Tibial nerve (tissue), 4 donors: ENCODE measurements at places on chromosomes 2 and 18. TPM values are rescaled to one million over a fixed set of nuclear protein-coding genes. Genes with fewer than 3 reads are reported as not detected.

FBXO41 gene
- 1.5 TPM for total RNA-seq

NYAP2 gene
- not detected for total RNA-seq

AQP4 gene
- not detected for total RNA-seq

PIEZO2 gene
- total RNA-seq, result 18.3 TPM

PSMA8 gene
- not detected for total RNA-seq

TP53I3 gene
- 108 TPM for total RNA-seq

- no peak overlapping the region for H3K27ac ChIP-seq
- no peaks in the 10 kb centered on the region for H3K36me3 ChIP-seq
- H3K4me3 ChIP-seq, result no peak overlapping the region
- H3K4me1 ChIP-seq, result peaks cover 11% of the 10 kb centered on the region
Observed at GRCh38 chr2:29222381-29223179, 107.4 kb downstream of the CLIP4 start.

GRCh38 chr2:9360701-9361100 lies 62.6 kb downstream of the ITGB1BP1 start:
- no peaks in the 10 kb centered on the region for H3K27me3 ChIP-seq
- no peaks in the 10 kb centered on the region for H3K36me3 ChIP-seq
- H3K4me1 ChIP-seq, result peaks cover 9% of the 10 kb centered on the region
- no peak for DNase-seq

DNA sequence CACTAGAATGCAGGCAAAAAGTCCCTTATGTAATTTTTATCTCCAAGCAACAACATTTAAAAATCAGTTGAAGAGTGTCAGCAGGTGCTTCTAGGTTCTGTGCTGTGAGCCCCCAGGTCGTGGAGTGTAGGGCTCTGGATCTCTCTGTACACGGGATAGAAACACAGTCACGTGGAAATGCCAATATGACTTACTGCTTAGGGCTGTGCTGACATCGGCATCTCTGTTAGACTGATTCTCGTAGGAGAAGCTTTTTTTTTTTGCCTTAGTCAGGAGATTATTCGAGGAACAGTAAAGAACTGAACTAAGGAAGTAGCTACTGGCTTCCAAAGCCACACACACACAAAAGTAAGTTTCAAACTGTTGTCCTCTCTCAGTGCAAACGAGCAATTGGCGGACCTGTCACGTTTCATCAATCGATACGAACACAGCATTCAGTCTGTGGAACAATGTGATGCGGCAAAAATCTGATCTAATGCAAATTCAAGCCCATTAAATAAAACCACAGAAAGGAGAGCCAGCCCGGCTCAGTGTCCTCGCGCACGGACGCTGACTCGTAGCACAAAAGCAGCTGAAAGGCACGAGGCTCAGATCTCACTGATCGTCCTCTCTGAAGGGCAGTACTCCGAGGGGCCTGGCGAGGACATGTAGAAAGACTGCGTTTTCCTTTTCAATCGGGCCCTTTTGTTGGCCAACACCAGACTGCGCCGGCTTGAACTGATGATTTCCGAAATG lies 41.5 kb downstream of the PRELID3A start:
- peaks cover 4% of the 10 kb centered on the region for H3K4me1 ChIP-seq
- peak overlapping the region; percentile 64 for H3K27ac ChIP-seq
- no peaks in the 10 kb centered on the region for H3K27me3 ChIP-seq
- H3K4me3 ChIP-seq, result no peak overlapping the region
- DNase-seq, result peak; percentile 16

DNA sequence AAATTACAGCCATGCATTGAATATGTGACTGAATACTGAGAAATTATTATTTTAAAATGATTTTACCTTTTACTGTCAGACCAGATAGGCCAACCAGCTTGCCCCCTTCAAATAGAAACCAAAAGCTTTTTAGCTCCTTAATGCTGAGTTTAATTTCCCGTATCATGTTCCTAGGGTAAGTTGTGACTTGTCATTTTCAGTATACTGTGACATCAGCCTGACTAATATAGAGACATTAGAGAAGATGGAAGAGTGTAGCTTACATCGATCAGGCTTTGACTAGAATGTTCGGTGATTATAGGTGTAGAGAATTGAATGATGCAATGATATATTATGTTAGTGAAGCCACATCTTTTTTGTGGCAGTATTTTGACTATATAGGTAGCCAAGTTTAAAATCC lies 50.6 kb upstream of the ZEB2 start:
- H3K36me3 ChIP-seq, result no peaks in the 10 kb centered on the region
- H3K27me3 ChIP-seq, result no peaks in the 10 kb centered on the region
- H3K4me3 ChIP-seq, result no peak overlapping the region
- no peak for DNase-seq
- no peak overlapping the region for H3K27ac ChIP-seq

DNA sequence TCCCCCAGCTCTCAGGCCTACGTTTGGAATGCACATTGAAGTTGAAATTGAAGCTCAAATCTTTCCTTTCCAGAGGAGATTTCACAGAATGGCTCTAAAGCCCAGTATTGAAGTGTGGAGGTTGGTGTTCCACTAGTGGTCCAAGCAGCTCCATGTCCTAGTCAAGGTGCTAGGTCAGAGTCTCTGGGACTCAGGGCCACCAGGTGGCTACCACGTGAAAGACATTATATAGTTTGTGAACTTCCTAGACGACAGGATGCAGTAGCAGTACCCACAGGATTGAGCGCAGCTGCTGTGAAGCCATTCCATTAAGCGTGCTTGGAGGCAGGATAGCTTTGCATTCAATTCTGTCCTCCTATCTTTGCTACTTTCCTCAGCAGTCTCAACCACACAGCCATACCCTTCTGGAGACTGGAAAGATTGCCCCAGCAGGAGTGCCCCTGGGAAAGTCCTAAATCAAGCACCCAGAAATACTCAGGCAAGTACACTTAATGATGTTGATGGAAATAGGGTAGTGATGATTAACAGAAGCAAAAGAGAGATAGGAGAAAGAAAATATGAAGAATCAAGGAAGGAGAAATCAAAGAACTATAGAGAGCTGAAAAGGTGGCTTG lies 4.7 kb upstream of the TGFA start:
- H3K27ac ChIP-seq, result no peak overlapping the region
- H3K4me3 ChIP-seq, result no peak overlapping the region
- no peaks in the 10 kb centered on the region for H3K4me1 ChIP-seq
- no peaks in the 10 kb centered on the region for H3K27me3 ChIP-seq

DNA sequence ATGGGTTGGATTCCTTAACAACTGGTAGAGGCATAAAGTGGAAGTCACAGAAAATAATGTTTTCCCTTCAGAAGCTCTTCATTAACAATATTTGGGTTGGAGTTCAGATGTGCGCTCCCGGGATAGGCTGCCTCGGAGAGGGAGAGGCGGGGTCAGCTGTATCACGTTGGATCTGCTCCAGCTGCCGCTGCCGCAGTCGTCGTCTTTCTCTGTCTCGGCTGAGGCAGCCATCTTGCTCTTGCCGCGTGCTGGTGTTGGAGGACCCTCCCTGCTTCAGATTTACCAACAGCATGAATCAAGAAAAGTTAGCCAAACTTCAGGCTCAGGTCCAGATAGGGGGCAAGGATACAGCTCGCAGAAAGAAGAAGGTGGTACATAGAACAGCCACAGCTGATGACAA lies 35.1 kb downstream of the TANC1 start:
- no peak overlapping the region for H3K27ac ChIP-seq
- no peak for DNase-seq
- no peaks in the 10 kb centered on the region for H3K4me1 ChIP-seq
- H3K36me3 ChIP-seq, result peaks cover 43% of the 10 kb centered on the region
- no peak overlapping the region for H3K4me3 ChIP-seq
- H3K27me3 ChIP-seq, result no peaks in the 10 kb centered on the region

DNA sequence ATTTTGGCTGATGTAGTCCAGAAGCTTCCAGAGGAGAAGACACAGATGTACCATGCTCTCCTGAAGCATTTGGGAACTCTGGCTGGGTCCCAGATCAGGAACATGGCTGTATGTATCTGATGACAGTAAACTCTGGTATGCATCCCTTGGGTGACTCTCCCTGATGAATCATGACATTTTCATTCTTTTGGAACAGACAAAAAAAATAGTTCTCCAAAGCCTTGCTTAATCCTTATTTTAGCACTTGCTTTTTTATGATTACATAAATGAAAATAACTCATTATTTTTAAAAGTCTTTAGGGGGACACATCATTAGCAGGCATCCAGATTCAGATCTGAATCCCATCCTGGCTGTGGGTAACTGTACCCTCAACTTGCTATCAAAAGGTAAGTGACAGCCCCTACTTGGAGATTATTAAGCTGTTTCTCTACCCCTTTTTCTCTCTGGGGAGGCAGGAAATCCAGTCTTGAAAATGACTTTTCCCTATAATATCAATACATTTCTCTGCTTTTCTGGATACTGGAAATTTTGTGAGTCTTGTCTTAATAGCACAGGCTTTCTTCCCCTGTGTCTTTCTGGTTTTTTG lies 23.3 kb downstream of the AOX1 start:
- H3K27me3 ChIP-seq, result no peaks in the 10 kb centered on the region
- peaks cover 10% of the 10 kb centered on the region for H3K4me1 ChIP-seq
- DNase-seq, result no peak
- no peak overlapping the region for H3K27ac ChIP-seq

GRCh38 chr18:63326011-63326410 lies 6.4 kb upstream of the BCL2 start:
- peaks cover 10% of the 10 kb centered on the region for H3K4me1 ChIP-seq
- no peak overlapping the region for H3K27ac ChIP-seq
- no peak overlapping the region for H3K4me3 ChIP-seq

GRCh38 chr2:67702284-67702683 lies 305.2 kb downstream of the ETAA1 start:
- no peak overlapping the region for H3K4me3 ChIP-seq
- no peaks in the 10 kb centered on the region for H3K4me1 ChIP-seq
- H3K36me3 ChIP-seq, result no peaks in the 10 kb centered on the region
- no peak overlapping the region for H3K27ac ChIP-seq
- DNase-seq, result no peak

GRCh38 chr2:84022810-84023431 lies 436.2 kb downstream of the SUCLG1 start:
- H3K27ac ChIP-seq, result no peak overlapping the region
- no peaks in the 10 kb centered on the region for H3K4me1 ChIP-seq
- H3K4me3 ChIP-seq, result no peak overlapping the region
- no peaks in the 10 kb centered on the region for H3K27me3 ChIP-seq
